ENCODE measurements at places on chromosomes 11 and 22. TPM values are rescaled to one million over a fixed set of nuclear protein-coding genes. Genes with fewer than 3 reads are reported as not detected.

TUBA8 gene
- 1.2 TPM for total RNA-seq

WBP2NL gene
- total RNA-seq: 1.1 TPM

GSTT2B gene
- total RNA-seq: not detected

POU2AF2 gene
- not detected for total RNA-seq

UVRAG gene
- 21.1 TPM for total RNA-seq

SCGB1D1 gene
- total RNA-seq: not detected

UBQLN3 gene
- not detected for total RNA-seq

APOA4 gene
- total RNA-seq: not detected

SYT13 gene
- total RNA-seq: not detected

SCGB1D2 gene
- total RNA-seq: not detected

SLC5A4 gene
- total RNA-seq: not detected
